ENCODE measurements at places on chromosomes 4 and X.

GRCh38 chr4:169485791-169486742, 126.3 kb downstream of the NEK1 start:
- peak; percentile 55 for DNase-seq

DNA sequence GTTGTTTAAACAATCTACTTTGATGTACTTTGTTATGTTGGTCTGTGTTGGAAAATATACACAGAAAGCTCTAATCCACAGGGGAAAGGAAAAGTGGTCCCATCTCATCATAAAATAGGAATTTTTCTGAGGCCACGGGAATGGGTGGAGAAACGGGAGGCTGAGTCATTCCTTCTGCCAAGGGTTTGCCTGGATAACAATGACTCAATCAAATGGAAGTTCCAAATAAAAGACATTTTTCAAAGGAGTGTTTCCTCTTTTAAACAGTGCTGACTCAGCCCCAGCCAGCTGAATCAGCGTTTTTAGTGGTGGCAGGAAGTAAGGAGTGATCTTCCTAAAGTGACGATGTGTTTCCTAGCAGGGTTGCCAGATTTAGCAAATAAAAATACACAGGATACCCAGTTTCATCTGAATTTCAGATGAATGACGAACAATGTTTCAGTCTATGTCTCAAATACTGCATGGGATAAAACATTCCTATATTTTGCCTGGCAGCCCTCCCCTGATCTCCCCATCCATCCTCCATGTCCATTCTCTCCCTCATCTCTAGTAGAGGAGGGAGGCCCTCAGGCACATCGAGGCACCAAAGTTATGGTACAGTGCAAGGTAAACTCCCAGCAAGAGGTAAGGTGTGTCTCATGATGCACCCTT, 345.4 kb upstream of the GATB start:
- peak; percentile 97 for DNase-seq

DNA sequence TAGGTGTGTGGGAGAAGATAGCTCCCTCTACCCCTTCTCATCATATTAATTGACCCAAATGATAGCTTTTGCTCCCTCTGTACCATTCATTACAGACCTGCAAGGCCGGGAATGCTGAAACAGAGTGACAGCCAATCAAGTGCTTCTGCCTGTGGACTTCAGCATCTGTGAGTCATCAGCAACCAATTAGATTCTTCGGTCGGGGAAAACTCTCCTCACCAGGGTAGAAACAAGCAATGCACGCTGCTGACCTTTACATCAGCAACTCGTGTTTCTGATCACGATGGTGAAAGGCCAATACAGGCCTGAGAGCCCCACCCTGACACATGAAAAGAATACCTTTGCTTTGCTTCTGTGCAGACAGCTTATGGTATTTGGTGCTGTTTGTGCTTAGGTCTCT, 347.2 kb upstream of the DDX53 start:
- peak; percentile 56 for DNase-seq

- peak; percentile 90 for DNase-seq
Measured at GRCh38 chr4:1172971-1173757, 781 bp upstream of the SPON2 start.

DNA sequence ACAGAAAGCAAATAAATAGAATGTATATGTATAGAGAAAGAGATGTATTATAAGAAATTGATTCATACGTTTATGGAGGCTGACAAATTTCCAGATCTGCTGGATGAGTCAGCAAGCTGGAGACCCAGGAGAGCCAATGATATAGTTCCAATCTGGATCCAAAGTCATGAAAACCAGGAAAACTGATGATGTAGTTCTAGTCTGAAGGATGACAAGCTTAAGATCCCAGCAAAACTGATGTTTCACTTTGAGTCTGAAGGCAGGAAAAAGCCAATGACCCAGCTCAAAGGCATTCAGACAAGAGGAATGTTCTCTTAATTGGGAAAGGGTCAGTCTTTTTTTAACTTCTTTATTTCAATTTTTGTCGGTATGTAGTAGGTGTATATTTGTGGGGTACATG, 102.6 kb downstream of the LHFPL1 start:
- no peak for DNase-seq

DNA sequence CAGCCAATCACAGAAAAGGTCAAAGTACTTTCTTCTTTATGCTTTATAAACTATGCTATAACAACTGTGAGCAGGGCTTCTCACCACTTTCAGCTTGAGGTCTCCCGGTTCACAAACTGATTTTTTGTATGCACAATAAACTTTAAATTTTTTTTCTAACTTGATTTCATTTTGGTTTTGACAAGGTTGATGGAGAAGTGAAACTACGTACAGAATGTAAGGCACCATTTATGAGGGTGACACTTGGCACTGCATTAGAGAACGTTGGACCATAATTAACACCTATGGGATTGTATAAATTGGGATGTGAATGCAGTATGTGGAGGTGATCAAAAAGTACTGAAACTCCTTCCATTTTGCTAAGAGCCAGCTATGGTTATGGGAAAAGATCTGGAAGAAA, 857.9 kb upstream of the HTR2C start:
- DNase-seq = no peak

GRCh38 chr4:111632641-111633151, 512.6 kb upstream of the FAM241A start:
- peak; percentile 17 for DNase-seq

GRCh38 chr4:168218645-168219044, 99.9 kb downstream of the DDX60 start:
- peak; percentile 96 for DNase-seq

GRCh38 chrX:44975666-44976263, 102.8 kb downstream of the KDM6A start:
- peak; percentile 35 for DNase-seq

DNA sequence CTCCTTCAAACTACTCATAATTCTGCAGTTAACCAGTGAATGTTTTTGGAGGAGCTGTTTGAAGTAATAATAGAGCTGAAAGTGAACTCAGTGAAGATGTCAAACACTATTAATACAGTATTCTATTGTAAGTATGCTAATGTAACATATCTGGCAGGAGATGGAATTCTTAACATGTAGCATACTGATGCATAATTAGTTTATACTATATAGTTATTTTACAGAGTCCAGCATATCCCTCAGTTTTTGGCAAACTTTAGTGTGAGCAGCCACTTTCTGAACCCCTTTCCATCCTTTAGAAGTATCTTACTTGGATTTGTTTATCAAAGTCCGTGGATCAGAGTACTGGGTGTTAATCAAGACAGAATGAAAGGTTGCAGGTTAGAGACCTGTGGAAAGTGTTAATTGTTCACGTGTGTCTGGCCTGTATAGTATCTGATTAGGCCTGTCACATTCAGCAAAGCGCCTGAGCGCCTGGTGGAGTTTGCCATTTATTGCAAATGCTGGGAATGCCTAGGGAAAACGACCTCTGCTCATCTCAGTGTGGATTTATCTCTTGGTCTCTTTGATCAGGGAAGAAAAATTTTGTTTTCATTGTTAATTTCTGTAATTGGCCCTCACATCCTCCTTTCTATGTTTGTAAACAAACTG, 251.7 kb upstream of the MAD2L1 start:
- no peak for DNase-seq

- DNase-seq = peak; percentile 47
Measured at GRCh38 chr4:185730849-185731608, 81.0 kb downstream of the SORBS2 start.

DNA sequence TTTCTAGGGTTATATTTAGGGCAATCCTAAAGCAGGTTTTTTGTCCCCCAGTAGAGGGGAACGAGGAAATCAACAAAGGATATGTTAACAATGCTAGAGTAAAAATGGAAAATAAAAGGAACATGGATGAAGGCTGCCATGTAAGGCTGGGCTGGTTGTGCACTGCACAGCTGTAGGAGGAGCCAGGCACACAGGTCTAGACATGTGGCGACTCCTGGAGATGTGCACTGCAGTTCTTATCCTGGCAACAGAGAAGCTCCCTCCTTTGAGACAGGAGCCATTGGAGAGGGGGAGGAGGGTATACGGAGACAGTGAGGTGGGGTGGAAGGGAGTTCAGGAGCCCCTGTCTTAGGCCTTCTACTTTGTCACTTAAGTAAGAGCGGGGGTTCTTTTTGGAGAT, 65.9 kb downstream of the NAT8L start:
- no peak for DNase-seq

DNA sequence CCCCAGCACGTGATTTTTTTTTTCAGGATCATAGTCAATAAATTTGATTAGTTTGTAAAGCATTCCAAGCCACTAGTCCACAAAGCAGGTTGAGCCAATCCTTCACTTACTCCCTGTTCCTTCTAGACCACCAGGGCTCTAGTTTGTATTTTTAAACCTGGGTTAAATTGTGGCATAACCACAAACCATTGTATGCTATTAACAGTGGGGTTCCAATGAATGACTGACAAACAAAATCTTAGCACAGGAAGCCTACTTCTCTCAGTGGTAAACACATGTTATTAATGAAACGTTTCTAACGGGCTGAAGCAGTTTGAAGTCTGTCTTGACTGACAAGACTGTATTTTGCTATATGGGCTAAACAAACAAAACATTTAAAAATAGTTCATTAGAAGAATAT, 48.6 kb upstream of the GYPA start:
- no peak for DNase-seq

DNA sequence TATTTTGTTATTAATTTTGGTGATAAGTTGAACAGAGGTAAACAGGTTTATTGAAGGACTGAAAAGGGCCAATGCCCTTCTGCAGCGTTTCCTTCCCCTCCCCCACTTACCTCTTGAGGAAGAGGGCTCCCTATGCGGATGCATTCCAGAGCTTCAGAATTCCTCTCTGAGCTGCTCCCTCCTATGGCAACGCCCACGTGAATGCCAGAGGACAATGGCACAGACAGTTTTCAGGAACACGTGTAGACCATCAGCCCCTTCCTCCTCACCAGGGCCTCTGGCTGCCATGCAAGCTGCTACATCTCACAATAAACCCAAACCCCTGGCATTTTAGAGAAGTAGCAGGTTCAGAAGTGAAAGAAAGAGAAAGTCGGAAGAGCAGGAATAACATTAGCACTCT, 127.9 kb downstream of the CHRDL1 start:
- peak; percentile 22 for DNase-seq

GRCh38 chr4:122889726-122890125, 32.7 kb downstream of the NUDT6 start:
- no peak for DNase-seq

DNA sequence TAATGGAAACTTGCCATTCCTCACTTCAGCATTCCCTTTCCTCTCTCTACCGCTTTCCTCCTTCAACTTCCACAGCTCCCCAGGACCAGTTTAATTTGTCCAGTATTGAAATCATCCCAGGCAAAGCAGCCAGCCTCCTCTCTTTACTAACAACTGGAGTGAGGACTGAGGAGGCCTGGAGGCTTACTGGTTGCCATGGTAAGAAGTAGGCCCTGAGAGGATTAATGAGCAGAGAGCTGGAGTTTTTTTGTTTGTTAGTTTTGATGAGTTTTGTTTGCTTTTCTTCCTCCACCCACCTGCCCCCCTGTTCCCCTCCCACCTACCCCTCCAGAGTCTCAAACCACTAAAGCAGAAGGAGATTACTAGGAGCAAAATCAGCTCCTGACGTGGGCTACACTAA, 29.5 kb upstream of the PLP1 start:
- no peak for DNase-seq

DNA sequence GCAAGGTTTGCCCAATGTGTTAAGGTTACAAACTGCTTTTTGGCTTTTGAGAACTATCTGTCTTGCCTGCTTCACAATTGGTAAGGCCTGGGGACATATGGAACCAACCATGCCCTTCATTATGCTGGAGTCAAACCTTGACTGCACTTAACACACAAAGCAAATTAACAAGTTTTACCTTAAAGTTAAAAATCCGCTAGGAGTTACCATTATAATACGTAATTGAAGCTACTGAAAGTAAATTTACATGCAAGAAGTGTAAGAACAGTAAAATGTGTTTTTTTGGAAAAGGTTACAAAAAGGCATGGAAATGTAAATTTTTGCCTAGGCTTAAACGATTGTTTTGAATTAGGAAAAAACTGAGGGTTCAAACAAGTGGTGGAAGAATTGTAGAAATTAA, 69.7 kb downstream of the BMP15 start:
- DNase-seq = no peak

GRCh38 chr4:11765849-11766453, 337.3 kb upstream of the HS3ST1 start:
- peak; percentile 32 for DNase-seq

- DNase-seq = peak; percentile 31
Measured at GRCh38 chr4:147019091-147019490, 73.4 kb upstream of the TTC29 start.

- DNase-seq = peak; percentile 32
Measured at GRCh38 chr4:46270986-46271596, 118.8 kb downstream of the GABRA2 start.

DNA sequence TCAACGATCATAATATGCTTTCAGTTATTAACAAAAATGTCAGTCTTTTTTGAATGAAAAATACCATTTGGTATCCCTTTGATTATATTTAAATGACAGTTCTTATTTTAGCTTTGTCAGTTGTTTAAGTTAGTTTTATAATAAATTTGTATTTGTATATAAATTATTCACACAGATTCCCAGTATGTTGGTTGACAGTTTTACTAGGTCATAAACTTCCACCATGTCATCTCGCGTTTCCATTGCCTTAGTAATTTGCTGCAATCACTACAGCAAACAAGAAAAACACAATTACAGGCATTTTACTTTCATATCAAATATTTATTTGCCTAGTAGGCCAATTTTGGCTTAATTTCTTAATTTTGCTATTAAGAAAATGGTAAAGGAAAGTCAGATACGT, 109.6 kb upstream of the ANK2 start:
- DNase-seq = no peak

DNA sequence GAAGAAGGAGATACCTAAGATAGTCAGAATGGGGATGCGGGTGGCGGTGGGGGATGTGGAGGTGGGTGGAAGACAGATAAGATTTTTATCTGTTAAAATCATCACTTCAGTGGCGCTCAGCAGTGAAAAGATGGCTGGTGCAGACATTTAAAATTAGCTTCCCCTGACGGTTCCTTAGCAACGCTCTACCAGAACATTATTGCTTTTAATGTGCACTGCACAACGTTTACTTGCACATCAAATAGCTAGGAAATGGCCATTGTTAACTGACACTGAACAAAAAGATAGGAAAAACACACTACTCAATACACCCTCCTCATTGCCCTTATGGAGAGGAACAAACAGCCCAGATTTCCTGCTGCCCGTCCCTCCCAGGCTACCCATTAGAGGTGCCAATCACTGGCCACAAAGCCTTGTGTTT, 61.0 kb upstream of the FTHL17 start:
- no peak for DNase-seq

GRCh38 chr4:7564242-7564641, 129.5 kb upstream of the PSAPL1 start:
- DNase-seq = no peak

- DNase-seq = peak; percentile 33
Measured at GRCh38 chr4:113673450-113673849, 88.1 kb downstream of the CAMK2D start.
